ENCODE measurements at places on chromosomes 4 and X. TPM values are rescaled to one million over a fixed set of nuclear protein-coding genes. Genes with fewer than 3 reads are reported as not detected.

The TECRL gene
- total RNA-seq = not detected

GRCh38 chr4:24659241-24659961 lies 75.0 kb upstream of the DHX15 start:
- peaks cover 5% of the 10 kb centered on the region for H3K27me3 ChIP-seq
- H3K27ac ChIP-seq = no peak overlapping the region
- peaks cover 5% of the 10 kb centered on the region for H3K4me1 ChIP-seq
- DNase-seq = no peak
- H3K36me3 ChIP-seq = no peaks in the 10 kb centered on the region

GRCh38 chr4:108031427-108032083 lies 41.9 kb downstream of the HADH start:
- H3K27ac ChIP-seq = peak overlapping the region; percentile 91
- no peak overlapping the region for H3K4me3 ChIP-seq
- peak; percentile 75 for DNase-seq
- peaks cover 45% of the 10 kb centered on the region for H3K36me3 ChIP-seq
- peaks cover 66% of the 10 kb centered on the region for H3K4me1 ChIP-seq

DNA sequence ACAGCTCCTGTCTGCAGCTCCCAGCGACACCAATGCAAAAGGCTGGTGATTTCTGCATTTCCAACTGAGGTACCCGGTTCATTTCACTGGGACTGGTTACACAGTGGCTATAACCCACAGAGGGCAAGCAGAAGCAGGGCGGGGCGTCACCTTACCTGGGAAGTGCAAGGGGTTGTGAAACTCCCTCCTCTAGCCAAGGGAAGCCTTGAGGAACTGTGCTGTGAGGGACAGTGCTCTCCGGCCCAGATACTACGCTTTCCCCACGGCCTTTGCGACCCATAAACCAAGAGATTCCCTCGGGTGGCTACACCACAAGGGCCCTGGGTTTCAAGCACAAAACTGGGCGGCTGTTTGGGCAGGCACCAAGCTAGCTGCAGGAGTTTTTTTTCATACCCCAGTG lies 218.9 kb downstream of the PPP3CA start:
- no peak for DNase-seq
- H3K36me3 ChIP-seq = peaks cover 4% of the 10 kb centered on the region
- H3K27me3 ChIP-seq = no peaks in the 10 kb centered on the region
- H3K27ac ChIP-seq = no peak overlapping the region
- H3K4me1 ChIP-seq = peaks cover 6% of the 10 kb centered on the region
- no peak overlapping the region for H3K4me3 ChIP-seq

The SPANXB1 gene
- total RNA-seq = not detected

GRCh38 chrX:109857584-109858228 lies 124.6 kb upstream of the ACSL4 start:
- no peak overlapping the region for H3K4me3 ChIP-seq
- H3K4me1 ChIP-seq = peaks cover 6% of the 10 kb centered on the region
- H3K27me3 ChIP-seq = no peaks in the 10 kb centered on the region
- no peak overlapping the region for H3K27ac ChIP-seq
- no peak for DNase-seq

GRCh38 chrX:23644744-23645143 lies 22.5 kb upstream of the PRDX4 start:
- no peak overlapping the region for H3K27ac ChIP-seq
- H3K27me3 ChIP-seq = peaks cover 13% of the 10 kb centered on the region
- no peaks in the 10 kb centered on the region for H3K36me3 ChIP-seq

The AADAT gene
- total RNA-seq = not detected

The VEGFD gene
- total RNA-seq = not detected

DNA sequence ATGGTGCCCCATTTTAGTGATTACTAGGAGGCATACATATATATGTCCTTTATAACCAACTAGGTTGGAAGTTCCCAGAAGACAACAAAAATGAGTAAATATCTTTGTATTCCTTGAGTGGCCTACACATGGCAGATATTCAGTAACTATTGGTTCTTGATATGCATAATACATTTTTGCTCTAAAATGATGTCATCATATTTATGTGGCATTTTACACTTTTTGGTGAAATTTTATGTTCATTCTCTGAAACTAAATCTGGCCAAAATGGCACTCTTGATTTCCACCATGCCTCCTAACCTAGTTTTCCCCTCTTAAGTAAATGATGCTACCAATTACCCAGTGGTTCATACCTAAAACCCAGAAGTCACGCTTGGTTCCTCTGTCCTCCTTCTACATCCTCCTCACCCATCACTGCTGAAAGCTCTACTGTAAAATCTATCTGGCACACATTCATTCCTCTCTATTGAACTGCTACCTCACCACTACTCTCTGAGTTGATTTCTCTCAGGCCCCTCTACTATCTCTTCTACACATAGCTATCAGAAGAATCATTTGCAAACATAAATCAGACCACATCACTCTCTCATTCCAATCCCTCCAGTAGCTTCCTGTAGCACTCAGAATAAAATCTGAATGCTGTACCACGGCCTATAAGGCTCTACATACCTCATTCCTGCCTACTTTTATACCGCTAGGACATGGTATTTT lies 13.4 kb downstream of the SLC10A7 start:
- no peak overlapping the region for H3K4me3 ChIP-seq
- no peak overlapping the region for H3K27ac ChIP-seq
- H3K36me3 ChIP-seq = peaks cover 26% of the 10 kb centered on the region
- DNase-seq = no peak
- peaks cover 20% of the 10 kb centered on the region for H3K4me1 ChIP-seq
